ENCODE measurements at places on chromosomes 1 and 21.

GRCh38 chr1:11045428-11046269, 1.4 kb downstream of the MASP2 start:
- no peak for DNase-seq

DNA sequence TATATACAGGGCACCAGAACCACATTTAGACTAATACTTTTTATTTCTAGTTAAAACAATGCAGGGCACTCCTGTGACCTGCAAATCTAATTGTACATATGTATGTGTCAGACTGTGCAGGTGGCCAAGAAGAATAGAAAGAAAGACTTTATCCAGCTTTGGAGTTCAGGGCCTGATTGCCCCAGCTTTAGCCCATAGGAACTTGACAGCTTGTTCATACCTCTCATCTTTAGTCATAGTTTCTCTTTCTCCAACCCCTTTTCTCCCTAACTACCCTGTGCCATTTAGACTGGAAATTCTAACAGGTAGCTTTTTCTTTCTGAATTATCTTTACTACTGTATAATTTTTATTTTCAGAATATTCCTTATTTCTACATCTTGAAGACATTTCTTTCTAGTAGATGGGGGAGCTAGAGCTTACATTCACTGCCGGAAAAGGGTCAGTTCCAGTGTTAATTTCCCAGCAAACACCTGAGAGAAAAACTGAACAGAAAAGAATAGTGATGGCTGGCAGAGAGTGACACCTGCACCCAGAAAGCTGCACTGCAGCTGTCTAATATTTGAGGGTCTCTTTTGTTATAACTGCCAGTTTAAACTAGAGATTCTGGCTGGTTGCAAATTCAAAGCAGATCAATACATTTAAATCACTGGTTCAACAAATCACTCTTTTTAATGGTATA, 8.4 kb downstream of the YBX1 start:
- DNase-seq = no peak

- DNase-seq = no peak
Observed at GRCh38 chr1:86356247-86356646, 39.9 kb downstream of the ODF2L start.

GRCh38 chr1:182607566-182607965, 3.4 kb upstream of the RGS16 start:
- no peak for DNase-seq

DNA sequence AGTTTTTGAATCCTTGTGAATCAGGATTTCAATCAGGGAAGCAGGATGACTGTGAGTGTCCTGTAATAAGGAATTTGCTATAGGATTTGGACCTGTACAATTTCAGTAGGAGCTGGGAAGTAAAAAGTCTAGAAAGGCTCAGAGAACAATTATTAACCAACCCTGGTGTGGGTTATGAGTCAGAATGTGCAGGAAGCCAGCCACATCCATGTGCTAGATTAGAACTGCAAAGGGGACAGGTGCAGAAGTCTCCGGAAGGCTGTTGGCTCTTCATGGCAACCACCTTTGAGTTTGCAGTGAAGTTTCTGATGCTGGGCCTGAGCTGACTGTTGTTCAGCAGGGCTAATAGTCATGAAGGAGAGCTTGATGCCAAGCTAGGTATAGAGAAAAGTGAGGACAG, 70.7 kb downstream of the SPATA46 start:
- DNase-seq = no peak

- DNase-seq = no peak
Observed at GRCh38 chr1:233738850-233739249, 124.9 kb downstream of the KCNK1 start.

DNA sequence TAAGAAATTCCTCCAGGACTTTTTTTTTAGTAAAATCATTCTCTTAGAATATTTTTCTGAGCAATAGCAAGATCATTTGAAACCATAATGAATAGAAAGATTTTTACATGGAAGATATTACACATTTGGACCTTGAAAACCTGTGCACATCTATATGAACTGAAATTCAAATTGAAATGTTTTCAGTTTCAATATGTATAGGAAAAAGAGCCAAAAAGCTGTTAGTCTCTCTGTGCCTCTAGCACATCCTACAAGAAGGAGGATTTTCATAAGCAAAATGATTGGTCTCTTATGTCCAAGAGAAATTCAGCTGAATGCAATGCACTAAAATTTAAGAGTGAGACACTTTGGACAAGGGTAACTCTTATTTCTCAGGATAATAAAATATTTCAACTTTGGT, 8.2 kb downstream of the HMCN1 start:
- no peak for DNase-seq

DNA sequence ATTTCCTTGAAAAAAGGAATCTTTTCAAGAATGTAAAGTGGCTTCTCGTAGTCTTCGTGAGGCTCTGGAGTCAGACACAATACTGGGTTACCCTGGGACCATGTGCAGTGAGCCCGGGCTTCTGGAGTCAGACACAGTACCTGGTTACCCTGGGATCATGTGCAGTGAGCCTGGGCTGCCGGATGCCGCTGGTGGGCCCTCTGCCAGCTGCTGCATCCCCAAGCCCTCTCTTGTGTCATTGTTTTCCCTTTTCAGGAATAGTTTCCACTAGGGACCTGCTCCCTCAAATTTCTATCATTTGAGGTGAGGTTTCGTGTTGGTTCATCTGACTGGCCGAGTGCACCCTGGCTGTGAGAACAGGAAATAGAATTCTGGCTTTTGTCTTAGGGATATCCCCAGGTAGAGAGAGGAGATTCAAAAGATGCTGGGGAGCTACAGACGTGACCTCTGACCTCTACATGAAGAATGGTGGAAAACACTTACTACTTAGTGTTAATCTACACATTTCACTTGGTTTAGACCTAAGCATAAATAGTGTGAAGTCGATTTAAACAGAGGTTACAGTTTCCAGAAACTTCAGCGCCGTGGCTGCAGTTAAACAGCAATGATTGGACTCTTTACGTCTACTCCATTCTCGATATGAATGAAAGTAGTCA, 10.6 kb downstream of the ADARB1 start:
- DNase-seq = no peak

- peak; percentile 58 for DNase-seq
Observed at GRCh38 chr1:109193653-109194590, 19.8 kb upstream of the SARS1 start.

GRCh38 chr1:198530953-198531352, 9.5 kb downstream of the ATP6V1G3 start:
- no peak for DNase-seq

- no peak for DNase-seq
Observed at GRCh38 chr21:41367945-41368734, 6.3 kb downstream of the MX2 start.

GRCh38 chr1:148363439-148363810, 119.7 kb downstream of the PPIAL4G start:
- DNase-seq = no peak

DNA sequence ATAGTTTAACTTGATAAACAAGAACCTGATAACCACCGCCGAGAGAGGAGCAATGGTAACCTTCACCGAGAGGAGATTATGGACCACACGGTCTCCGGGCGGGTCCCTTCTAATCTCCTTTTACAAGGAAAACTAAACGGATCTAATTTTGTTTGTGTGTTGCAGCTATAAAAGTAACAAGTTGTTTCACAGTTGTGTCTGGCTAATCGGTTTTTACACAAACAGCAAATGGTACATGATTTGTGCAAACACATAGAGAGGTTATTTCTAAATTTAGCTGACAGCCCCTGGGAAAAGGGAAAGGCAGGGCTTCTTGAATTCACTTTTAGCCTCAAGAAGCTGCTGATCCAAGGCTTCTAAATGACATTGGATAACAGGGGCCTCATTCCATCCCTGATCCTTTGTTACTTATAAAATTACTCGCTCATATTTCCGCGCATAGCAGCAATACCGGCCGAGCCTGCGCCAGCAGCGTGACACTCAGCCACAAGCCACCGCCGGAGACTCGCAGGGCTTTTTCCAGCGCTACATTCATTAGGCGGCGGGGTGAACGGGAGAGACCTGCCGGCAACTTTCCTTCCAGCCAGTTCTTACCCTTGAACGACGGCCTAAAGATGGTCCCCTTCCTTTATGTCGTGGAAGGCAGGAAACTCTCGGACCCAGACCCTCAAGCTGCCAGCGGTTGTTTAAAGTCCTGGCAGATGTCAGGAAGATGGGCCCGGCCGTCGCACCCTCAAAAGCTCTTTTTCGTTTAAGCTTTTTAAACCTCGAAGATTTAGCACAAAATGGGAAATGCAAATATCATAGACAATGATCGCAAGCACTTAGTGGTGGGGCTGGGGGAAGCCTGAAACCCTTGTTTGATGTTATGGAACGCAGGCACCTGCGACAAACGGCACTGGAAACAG, 4.4 kb downstream of the FOXD3 start:
- DNase-seq = no peak

DNA sequence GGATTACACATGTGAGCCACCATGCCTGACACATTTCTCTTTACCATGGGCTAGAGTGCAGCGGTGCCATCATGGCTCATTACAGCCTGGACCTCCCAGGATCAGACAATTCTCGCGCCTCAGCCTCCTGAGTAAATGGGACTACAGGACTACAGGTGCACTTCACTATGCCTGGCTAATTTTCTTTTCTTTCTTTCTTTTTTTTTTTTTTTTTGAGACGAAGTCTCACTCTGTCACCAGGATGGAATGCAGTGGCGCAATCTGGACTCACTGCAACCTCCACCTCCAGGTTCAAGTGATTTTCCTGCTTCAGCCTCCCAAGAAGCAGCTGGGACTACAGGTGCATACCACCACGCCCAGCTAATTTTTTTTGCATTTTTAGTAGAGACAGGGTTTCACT, 14.8 kb upstream of the KIF1B start:
- no peak for DNase-seq

DNA sequence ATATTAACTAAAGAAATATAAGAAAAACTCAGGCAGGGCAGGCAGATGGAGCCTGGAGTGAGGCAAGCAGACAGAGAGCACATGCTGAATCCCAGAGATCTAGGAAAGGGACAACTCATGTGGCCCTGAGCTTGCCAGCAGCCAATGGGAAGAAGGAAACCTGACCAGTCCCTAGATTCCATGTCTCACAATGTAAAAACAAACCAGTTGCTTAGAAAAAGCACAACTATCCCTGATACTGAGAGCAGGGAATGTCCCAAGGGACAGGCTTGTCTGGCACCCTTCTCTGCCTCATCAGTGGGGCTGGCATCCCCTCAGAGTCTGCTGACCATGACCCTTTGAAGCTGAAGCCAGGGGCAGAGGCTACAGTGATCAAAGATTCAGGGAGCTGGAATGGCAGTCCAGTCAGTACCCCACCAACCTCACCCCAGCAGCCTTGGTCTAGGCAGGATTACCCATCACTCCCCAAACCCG, 27.8 kb downstream of the HSPG2 start:
- no peak for DNase-seq

Measured in stimulated activated CD4-positive, alpha-beta T cell treated with anti-CD3 and anti-CD28 coated beads, Interleukin-4, amount 100 ng/mL, for 1 hour (primary cell).